Activated naive CD8-positive, alpha-beta T cell treated with anti-CD3 and anti-CD28 coated beads, Interleukin-2, amount 50 U/mL, for 16 hours (primary cell): ENCODE measurements at places on chromosomes 11 and 22.
A peak's percentile ranks its signal among the peaks of the same experiment; 100 is the strongest.

- DNase-seq = no peak
These were observed 913.6 kb downstream of the NTM start for GRCh38 chr11:132284048-132284447.

GRCh38 chr11:126585388-126585773, 229.9 kb downstream of the ST3GAL4 start:
- DNase-seq = no peak

DNA sequence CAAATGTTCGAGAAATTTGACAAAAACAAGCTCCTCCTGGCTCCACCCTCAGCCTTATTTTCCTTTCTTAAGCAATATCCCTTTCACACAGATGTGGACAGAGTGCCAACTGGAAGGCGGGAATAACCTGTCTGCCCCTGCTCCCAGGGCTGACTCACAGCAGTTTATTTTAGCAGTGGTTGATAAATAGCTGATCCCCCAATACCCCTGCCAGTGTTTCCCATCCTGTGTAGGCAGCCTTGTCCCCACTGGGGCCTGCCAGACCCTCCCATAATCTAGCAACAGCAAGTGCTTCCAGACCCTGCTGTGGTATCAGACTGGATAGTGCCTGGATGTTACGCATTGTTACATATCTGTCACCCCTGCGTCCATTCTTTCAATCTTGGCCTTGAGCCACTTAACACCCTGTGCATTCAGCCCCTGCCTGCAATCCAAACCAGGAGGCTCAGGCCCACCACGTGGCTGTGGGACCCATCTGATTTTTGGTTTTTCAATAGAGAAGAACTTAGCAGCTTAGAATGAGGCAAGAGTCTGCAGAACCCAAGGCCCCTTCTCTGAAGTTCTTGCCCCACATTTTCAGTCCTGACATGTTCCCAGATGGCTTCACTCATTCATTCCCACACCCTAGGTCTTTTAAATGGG, 53.7 kb downstream of the PARVA start:
- no peak for DNase-seq

- DNase-seq = no peak
These were observed 22.4 kb upstream of the PANX2 start for GRCh38 chr22:50148166-50148500.

GRCh38 chr11:66850588-66851238, 6.2 kb upstream of the LRFN4 start:
- no peak for DNase-seq

GRCh38 chr11:66920978-66921784, 37.0 kb downstream of the PC start:
- DNase-seq = no peak

DNA sequence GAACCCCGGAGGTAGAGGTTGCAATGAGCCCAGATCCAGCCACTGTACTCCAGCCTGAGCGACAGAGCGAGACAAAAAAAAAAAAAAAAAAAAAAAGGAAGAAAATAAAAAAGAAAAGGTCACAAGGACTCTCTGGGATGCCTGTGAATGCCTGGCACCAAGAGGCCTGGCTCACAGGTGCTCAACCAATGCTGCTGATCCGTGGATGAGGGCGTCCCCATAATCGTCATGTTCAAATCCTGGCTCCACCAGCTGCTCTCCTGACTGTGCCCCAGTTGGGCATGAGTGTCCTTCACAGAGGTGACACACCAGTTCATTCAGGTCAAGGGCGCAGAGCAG, 645 bp upstream of the GAS2L1 start:
- DNase-seq = no peak

GRCh38 chr11:58133309-58134076, 8.2 kb upstream of the OR9I1 start:
- DNase-seq = no peak

DNA sequence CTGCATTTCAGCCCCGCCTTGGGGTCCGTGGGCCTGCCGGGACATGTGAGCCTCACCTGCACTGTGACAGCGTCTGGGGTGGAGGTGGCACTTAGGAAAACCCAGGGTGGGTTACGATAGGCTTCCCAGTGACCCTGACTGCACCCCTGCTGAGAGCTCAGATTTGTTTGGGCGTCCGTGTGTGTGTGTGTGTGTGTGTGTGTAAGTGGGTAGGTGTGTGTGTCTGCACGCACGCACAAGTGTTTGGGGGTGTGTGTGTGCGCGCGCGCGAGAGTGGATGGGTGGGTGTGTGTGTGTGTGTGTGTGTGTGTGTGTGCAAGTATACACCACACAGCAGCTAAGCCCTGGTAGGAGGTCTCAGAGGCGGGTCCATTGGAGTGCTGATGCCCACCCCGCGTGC, 12.1 kb upstream of the ARHGAP8 start:
- no peak for DNase-seq

DNA sequence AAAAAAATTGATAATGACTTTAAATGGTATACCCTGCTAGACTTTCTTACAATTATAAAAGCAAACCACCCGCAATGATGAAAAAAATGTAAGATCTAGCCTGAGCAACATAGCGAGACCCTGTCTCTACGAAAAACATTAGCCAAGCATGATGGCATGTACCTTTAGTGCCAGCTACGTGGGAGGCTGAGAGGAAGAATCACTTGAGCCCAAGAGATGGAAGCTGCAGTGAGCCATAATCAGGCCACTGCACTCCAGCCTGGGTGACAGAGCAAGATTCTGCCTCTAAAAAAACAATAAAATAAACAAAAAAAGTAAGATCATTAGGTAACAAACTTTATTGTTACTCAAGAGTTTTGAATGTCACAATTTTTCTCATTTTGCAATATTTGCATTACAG, 39.2 kb downstream of the KMT5B start:
- no peak for DNase-seq

- no peak for DNase-seq
These were observed 2.8 kb downstream of the CREBZF start for GRCh38 chr11:85661972-85662664.

GRCh38 chr22:40585310-40585751, 51.2 kb downstream of the MRTFA start:
- no peak for DNase-seq

- peak; percentile 64 for DNase-seq
These were observed 2.2 kb upstream of the WDR74 start for GRCh38 chr11:62841361-62842170.

GRCh38 chr11:446891-447290, 3.2 kb upstream of the PTDSS2 start:
- DNase-seq = no peak

DNA sequence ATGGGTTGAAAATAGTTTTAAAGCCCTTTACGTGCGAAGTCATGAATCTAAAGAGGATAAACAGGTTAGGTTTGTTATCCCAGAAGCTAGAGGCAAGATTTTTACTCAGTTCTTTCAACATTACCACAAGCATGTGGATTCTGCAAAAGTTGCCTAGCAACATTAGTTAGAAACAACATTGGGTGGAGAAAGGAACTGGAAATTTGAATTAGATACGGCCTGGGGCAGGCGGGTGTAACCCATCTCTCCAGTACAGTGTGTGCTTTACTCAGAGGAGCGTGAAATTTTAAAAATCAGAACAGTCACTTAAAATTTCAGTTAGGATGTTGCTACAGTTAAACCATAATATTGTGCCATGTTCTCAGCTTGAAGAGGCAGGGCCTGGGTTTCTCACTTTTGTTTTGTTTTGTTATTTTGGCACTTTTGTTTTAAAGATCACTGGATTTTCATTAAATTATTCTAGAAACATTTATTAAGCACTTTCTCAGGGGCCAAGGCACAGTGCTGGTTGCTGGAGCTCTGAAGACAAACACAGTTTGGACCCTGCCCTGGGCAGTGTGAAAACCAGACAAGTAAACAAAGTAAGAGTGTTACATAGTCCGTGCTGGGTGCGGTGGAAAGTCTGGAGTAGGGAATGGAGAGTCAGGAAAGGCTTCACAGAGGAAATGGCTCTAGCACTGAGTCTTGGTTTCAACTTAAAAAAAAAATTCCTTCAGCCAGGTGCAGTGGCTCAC, 4.4 kb upstream of the WEE1 start:
- DNase-seq = no peak

GRCh38 chr11:31445621-31446020, 63.8 kb downstream of the IMMP1L start:
- no peak for DNase-seq

DNA sequence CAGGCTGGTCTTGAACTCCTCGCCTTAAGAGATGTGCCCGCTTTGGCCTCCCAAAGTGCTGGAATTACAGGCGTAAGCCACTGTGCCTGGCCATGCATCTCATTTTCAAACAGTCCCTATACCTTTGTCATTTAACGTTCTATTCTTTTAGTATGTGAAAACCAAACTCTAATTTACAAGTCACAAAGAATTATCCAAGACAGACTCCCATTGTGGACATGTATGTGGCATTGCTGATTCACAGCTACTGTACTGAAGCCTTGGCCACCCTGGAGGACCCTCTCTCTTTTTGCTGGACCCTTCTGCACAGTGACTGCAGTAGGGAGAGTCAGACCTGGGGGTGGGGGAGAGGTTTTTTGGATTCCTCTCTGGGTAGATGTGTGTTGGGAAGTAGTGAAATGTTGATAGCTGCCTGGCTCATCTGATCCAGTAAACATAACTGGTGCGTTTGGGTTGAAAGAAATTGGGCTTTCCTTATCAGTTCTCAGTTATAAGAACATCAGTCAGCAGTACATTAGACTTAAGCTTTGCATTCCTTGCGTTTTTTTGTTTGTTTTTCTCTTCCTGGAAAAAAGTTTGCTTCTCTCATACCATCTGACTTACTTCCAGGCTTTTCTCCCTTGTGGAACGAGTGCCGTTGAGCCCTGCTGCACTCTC, 65.9 kb downstream of the MED15 start:
- DNase-seq = no peak

GRCh38 chr11:81839976-81840375, 893.7 kb downstream of the FAM181B start:
- DNase-seq = no peak

DNA sequence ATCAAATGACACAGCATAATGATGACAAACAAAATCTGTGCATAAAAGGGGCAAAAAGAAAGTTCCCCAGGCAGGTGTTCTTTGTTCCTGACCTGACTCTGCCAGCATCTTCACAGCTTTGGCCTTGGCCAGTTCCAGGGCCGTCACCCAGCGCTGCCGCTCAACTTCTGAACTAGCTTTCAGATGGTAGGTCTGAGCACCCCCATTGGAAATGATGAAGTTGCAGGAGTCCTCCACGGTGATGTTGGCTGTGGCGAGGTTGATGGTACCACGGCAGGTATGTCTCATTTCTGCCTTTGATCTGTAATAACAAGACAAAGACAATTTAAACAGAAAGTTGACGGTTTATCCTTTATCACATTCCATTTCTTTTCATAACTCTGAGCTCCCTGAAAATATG, 5.3 kb downstream of the OSBP start:
- DNase-seq = no peak

DNA sequence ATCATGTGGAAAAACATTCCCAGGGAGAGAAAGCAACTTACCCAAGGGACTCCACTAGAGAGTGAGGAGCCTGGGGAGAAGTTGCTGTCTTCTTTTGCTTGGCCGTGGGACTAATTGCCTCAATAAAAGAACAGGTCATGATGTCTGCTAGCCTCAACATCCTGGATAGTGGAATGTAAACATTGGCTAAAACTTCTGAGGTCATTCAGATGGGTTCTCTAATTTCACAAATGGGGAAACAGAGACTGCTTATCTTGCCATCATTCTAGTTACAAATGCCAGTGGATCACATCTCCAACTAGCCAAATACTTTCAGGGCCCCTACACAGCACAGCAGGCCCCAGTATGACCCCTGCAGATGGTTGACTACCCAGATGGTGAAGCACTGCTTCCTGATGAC, 28.4 kb upstream of the PAMR1 start:
- no peak for DNase-seq

DNA sequence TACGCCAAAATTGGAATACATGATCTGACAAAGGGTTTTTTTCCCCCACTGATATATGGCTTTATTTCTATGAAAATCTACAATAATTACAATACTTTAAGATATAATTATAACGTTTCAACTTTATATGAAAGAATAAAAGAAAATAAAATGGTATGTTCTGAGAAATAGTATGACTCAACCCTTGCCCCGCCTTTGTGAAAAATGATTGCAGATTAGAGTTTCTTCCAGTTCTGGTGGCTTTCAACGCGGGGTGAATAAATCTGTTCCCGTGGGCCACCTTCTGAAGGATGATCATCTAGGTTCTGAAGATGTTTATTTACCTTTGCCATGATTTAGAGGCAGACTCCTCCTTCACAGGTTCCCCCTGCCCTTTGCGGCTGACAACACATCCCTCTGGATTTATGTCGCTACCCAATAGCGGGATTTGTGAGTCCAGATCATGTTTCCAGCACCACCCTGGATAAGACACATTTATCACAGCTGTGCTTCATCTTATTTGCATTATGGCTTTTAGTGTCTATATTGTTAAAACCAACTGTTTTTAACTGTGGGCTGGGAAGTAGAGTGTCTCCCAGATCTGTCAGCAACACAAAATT, 607.0 kb upstream of the KIRREL3 start:
- DNase-seq = no peak

DNA sequence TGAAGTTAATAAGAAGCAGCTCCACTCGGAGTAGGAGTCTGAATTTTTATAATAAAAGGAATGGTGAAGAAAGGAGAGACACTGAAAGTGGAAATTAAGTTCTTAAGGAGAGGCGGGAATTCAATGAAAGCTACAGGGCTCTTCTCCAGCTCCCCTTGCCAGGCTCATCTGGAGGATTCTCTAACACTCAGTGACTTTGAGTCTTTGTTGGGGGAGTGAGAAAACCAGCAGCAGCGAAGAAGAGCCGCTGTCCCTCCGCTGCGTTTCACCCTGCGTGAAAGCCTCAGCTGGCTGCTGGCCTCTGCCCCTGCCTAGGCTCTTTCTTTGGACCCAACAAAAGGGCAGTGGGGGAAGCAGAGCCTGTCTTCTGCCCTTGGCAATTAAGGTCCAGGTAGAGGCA, 113.0 kb downstream of the NTM start:
- DNase-seq = no peak

- DNase-seq = no peak
These were observed 1.8 kb downstream of the RASSF10 start for GRCh38 chr11:13010749-13011465.

- DNase-seq = no peak
These were observed 1.6 kb downstream of the TRIM29 start for GRCh38 chr11:120136356-120136755.

- DNase-seq = no peak
These were observed 1.1 kb upstream of the AP2A2 start for GRCh38 chr11:924406-925157.

DNA sequence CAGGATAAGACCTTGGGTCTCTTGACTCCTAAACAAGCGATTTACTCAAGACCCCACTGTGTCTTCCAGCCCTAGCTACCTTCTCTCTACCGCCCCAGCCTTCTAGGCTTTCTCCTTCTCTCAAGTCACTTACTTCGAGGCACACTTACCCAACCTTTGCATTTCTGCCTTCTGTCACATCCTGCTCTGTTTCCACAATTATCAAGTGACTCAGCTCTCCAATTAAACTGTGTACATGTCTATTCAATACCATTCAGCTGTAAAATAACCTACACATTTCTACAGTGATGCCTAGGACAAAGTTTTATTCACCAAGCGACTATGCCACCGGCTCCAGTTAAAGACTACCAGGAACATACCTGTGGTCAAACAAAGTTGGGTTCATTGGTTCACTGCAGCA, 69.0 kb downstream of the LARGE1 start:
- no peak for DNase-seq
